ENCODE measurements at places on chromosomes 2 and 18.
A peak's percentile ranks its signal among the peaks of the same experiment; 100 is the strongest.

- no peak for DNase-seq
Measured at GRCh38 chr2:227856697-227857096, 14.7 kb upstream of the DAW1 start.

- no peak for DNase-seq
Measured at GRCh38 chr18:41751161-41751560, 203.9 kb upstream of the PIK3C3 start.

DNA sequence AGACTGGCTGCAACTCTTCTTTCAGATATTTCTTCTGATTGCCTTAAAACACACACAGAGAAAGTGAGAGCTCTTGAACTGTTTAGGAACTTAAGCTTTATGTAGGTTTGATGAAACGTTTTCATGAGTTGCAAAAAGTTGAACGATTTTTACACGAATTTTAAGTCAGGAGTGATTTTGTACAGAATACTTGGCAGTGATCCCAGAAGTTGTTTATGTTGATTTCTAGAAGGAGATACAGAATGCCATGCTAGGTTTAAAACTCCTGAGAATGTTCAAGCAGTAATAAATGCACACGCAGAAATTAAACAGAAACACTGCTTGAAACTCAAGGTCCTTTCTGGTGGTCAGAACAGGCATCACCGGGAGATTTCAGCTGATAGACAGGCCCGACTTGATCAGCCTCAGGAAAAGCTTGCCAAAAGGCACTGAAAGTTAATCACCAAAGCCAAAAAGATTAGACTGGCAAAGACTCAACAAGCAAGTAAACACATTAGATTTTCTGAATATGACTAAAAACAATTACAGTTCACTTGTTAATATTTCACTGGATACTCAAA, 123.1 kb downstream of the SOCS6 start:
- DNase-seq = peak; percentile 42

DNA sequence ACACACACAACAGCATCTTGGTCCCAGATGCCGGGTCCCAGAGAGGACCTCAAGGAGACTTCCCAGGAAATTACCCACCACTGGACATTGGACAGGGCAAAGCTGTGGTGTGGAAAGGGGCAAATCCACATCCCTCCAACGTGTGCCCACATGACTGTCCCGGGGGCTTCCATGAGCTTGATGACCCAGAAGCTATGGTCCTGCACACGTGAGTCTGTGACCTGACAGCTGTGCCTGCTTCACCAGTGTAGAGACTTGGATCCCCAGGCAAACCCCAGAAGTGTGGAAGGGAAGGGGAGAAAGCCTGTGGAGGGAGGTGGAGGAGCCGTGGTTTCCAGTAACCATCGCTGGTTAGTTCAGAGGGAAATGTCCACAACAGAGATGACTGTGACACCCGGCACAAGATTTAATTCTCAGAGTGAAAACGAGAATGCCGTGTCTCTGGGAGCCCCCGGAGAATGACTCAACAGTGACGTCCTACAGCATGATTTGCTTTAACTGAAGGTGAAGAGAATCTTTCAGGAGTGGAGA, 19.1 kb upstream of the GPR55 start:
- no peak for DNase-seq

DNA sequence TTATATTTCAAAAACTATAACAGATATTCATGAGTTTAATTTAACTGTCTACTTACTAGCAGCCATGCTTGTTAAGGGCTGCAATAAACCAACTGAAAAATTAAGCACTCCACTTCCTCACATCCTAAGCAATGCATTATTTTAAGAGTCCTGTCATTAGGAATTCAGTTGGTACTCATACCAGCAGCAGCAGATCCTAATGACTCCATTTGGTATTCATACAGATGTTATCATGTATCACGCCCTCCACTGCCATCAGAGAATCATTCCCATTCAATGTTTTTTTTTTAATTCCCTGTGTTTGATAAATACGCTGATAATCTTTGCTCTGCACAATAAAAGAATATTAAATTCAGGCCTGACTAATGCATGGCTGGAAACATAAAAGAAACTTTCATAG, 236.8 kb downstream of the AFF3 start:
- DNase-seq = no peak

All from choroid plexus epithelial cell (primary cell).